ENCODE measurements at places on chromosomes 13 and 19.

DNA sequence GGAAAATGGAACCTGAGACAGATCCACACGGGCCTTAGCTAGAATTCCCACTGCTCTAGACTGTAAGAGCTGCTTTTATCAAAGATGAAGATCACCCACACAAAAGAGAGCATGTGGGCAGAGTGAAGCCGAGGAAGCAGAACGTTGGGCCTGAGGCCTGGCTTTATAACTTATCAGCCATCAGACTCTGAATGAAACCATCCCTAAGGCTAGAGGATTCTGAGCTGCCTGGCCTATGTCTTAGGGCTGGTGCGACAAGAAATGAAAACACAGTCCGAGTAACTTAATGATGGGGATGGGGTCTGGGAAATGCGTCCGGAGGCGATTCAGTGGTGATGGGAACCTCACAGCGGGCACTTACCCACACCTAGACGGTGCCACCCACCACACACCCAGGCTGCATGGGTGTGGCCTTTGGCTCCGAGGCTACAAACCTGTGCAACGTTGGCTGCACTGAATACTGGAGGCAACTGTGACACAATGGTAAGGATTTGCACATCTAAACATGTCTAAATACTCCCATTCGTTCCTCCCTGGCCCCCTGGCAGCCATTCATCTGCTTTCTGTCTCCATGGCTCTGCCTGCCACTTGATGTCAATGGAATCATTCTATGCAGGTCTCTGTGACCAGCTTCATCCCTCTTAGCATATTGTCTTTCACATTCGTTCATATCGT lies 62.0 kb downstream of the SLC15A1 start:
- DNase-seq = no peak

- DNase-seq = no peak
Observed at GRCh38 chr19:48554385-48555091, 2.6 kb downstream of the SULT2B1 start.

DNA sequence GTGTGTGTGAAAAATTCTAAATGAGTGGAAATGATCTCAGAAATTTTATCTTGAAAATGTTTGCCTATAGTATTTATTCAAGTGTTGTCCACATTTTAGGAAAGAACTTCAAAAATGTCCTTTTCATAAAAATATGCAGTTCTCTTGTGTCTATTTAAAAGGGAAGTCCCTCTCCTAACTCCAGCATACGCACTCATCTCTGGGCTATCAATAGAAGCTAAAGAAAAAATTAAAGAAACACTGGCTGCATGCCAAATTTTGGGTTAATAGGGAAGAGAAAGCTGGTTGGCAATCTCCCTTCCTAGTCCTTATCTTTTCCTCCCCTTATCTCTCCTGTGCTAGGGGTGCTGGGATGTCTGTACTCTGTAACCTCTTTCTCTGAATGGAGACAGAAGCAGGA lies 313.3 kb downstream of the ENOX1 start:
- DNase-seq = no peak

- DNase-seq = no peak
Observed at GRCh38 chr13:56271686-56272085, 869.0 kb upstream of the PRR20A start.

- peak; percentile 89 for DNase-seq
Observed at GRCh38 chr13:52455677-52456041, 381 bp downstream of the CKAP2 start.

- no peak for DNase-seq
Observed at GRCh38 chr19:13978351-13979243, 26.3 kb downstream of the DCAF15 start.

DNA sequence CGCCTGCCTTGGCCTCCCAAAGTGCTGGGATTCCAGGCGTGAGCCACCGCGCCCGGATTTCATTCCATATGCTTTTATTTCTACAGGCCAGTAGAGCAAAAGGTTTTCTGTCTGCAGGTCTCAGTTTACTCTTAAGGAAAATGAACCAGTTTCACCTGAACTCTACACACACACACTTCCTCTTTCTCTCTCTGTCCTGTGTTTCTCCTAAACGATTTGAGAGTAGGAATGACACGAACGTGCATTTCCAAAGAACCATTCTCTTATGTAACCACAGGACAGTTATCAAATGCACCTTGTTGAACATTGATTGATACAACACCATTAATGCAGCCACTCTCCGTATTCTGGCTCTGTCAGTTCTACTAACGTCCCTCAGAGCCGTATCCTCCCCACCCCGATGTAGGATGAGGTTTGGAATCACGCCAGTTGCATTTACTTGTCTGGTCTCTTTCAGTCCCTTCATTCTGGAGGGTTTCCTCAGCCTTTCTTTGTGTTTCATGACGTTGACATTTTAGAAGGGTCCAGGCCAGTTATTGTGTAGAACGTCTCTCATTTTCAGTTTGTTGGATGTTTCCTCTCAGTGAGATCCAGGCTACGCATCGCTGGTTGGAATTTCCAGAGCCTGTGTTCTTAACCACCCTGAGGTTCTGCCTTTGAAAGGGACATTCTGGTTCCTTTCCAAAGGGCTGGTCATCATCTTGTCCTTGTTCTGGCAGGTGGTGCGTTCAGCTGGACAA lies 36.0 kb downstream of the BICRA start:
- DNase-seq = no peak

DNA sequence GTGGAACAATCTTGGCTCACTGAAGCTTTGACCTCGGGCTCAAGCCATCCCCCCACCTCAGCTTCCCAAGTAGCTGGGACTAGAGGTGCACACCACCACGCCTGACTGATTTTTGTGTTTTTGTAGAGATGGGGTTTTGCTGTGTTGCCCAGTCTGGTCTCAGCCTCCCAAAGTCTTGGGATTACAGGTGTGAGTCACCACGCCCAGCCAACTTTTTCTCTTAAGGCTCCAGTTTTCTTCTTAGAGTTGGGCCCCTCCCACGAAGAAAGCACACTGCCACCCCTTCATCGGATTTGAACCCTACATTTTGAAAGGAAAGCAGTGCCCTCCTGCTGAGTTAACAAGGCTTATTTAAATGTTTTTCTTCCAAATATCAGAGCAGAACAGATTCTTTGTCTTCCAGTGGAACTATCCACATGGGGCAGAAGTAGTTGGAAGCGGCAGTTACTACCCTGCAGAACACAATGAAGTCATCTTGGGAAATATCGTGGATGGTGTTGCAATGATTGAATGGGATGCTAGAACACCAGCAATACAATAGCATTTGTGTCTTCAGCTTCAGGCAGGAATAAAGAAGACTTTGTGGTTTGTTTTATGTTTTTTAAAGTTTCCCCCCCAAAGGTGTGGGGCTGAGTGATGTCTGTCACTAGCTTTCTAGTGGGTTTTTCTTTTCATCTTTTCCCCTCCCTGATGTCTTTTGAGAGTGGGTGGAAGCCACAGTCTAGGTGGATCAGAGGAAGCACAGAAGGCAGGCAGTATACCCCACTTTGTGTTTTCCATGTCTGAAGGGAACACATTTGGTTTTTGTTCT lies 8.9 kb downstream of the ACTN4 start:
- DNase-seq = no peak

DNA sequence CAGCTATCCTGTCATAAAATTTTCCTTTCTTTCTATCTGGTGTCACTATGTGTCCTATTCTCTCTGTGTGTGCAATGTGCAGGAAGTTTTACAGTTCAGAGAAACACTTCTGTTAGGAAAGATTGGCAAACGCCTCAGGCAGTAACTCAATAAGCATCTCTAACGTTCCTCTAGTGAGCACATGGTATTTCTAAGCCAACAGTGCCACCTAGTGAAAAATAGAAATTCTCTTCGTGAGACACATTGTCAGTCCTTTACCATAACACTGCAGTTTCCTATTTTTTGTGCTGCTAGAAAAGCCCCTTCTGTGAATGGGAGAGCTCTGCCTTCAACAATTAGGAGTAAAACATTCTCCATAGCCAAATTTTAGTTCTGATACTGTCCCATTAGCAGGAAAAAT lies 50.7 kb downstream of the ZNF723 start:
- no peak for DNase-seq

GRCh38 chr19:40592170-40592569 lies 9.0 kb upstream of the LTBP4 start:
- DNase-seq = no peak

GRCh38 chr19:48858984-48859710 lies 9.3 kb downstream of the PLEKHA4 start:
- peak; percentile 81 for DNase-seq

- DNase-seq = no peak
Observed at GRCh38 chr19:10686661-10687517, 14.3 kb upstream of the QTRT1 start.

DNA sequence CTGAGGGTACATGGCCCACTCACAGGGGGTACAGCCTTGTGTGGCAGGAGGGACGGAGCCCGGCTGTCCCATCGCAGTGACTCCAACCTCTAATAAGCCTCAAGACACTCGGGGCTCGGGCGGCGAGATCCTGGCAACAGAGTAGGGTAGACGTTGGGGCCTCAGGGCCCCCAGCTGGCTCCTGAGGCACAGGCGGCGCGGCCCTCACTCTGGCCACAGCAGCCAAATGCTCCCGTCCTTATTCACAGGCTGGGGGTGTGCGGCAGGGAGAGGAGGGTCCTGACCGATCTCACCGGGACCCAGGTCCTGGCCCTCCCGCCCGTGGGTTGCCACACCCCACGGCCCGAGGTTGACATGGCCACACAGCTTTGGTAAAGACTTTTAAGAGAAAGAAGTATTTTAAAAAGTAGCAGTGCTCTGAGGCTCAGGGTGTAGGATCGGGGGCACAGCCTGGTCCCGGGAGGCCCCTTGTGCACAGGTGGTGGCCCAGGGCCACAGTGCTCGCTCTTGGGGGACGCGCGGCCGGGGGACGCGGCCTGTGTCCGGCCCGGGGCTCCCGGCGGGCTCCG lies 7.6 kb downstream of the SLC39A3 start:
- no peak for DNase-seq

- no peak for DNase-seq
Observed at GRCh38 chr13:44951184-44951583, 38.1 kb downstream of the NUFIP1 start.

GRCh38 chr13:40460116-40460515 lies 206.3 kb downstream of the FOXO1 start:
- DNase-seq = no peak
